Esophagus mucosa (tissue), 1 donor: ENCODE measurements at places on chromosomes 1 and 21. TPM values are rescaled to one million over a fixed set of nuclear protein-coding genes. Genes with fewer than 3 reads are reported as not detected.
A peak's percentile ranks its signal among the peaks of the same experiment; 100 is the strongest.

GRCh38 chr1:205371871-205372660, 15.3 kb upstream of the KLHDC8A start:
- ATAC-seq: no peak

DNA sequence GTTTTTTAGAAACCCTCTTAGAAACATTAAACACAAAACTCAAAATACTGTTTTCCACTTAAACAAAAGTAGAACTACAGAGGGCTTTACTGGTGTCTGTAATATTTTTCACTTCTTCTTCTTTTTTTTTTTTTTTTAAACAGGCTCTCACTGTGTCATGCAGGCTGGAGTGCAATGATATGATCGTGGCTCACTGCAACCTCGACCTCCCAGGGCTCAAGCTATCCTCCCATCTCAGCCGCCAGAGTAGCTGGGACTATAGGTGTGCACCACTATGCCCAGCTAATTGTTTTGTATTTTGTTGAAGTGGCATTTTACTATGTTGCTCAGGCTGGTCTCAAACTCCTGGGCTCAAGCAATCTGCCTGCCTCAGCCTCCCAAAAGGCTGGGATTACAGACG, 194.8 kb downstream of the DAB1 start:
- no peak for ATAC-seq

DNA sequence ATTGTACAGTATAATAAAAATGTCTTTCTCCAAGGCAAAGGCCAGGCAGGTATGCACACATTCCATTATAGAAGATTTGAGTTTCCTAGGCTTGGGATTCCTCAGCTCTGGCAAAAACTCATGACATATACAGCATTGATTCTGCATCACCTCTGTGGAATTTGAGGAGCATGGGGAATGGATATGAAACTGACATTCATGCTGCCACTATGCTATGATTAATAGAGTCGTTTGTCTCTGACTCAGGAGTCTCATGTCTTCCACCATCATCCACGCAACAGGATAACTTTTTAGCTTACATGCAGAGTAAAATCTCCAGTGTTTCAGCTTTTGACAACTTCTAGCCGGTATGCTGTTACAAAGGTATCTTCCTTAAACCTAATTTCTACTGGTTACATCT, 49.8 kb upstream of the ADORA3 start:
- ATAC-seq: no peak

DNA sequence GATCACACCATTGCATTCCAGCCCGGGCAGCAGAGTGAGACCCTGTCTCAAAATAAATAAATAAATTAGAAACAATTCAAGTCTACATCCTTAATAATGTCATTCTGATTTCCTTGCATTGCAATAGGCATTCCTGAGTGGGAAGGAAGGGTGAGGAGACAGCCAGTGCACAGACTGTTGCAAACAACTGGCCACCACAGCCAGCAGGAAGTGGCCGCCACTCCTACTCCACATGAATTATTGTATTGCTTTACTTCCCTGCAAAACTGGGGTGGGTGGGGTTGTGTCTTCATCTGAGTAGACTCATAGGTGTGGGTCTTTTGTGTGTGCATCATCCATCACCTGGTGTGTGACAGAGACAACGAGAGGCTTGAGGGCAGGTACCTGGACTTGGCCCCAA, 60.1 kb downstream of the OPTC start:
- peak; percentile 19 for ATAC-seq

- ATAC-seq: no peak
Observed at GRCh38 chr1:236514703-236515442, 8.9 kb upstream of the LGALS8 start.

GRCh38 chr1:160167580-160167979, 16.2 kb downstream of the ATP1A4 start:
- no peak for ATAC-seq

- ATAC-seq: peak; percentile 6
Observed at GRCh38 chr1:26410706-26411623, at the start of gene LIN28A. LIN28A (plus strand) TSS chr1:26410817; CDS start chr1:26410892, 75 bp downstream.

DNA sequence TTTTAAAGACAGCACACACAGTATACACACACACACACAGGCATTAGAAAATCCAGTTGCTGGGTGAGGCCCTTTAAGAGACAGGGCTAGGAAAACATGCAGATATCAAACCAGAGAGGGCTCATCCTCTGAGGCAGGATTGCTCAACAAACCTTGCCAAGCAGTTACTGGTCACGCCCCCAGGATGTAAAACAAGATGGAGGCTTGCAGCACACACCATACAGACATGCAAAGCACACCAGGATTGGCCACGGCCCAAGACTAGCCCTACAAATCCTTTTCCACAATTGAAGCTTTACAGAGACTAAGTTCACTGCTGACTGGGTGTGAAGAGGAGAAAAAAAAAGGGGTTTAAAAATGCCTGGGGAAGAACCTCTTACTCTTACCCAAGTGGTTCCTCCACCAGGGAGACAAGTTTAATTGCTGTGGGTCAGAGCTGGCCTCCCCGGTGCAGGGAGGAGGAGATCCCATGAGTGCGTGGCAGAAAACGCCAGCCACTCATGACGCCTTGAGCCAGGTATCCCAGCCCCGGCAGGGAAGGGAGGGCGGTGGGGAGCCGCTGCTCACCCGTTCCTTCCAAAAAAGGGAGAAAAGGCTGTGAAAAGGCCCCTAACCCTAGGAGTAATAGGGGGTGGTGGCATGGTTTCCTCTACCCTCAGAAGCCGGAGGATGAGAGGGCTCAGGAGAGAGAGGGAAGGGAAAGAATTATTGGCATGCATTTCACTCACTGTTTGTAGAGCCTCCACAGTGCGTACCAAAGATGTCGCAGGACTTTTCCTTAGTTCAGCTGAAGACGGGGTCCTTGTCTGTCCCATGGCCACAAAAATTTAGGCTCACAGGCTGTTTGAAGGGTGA, 594.6 kb upstream of the ZP4 start:
- ATAC-seq: no peak

DNA sequence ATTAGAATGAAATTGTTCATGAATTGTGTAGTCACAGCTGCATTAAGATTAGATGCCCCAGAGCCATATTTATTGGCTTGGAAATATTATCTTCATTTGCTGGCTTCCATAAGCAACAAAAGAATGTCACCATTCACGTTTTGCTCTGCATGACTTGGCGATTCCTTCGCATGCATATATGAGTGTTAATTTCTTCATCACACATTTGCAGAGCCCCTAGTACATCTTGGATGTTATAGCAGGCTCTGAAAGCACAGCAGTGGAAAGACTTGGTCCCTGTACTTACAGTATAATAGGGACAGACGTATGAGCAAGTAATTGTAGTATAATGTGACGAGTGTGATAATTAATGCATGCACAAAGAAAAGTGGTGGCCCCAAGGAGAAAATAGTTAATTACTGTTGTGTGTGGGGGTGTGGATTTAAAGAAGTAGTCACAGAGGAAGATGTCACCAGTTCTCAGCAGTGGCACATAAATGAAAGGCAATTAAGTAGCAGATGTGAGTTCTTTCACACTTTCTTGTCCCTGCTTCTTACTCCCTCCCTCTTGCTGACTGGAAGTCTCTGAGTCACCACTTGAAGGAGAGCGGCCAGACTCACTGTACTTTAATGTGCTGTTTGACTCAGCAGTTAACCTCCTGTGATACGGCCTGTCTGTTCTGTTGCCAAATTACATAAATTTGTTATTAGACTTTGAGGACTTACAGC, 21.0 kb downstream of the S100A10 start:
- ATAC-seq: peak; percentile 82

DNA sequence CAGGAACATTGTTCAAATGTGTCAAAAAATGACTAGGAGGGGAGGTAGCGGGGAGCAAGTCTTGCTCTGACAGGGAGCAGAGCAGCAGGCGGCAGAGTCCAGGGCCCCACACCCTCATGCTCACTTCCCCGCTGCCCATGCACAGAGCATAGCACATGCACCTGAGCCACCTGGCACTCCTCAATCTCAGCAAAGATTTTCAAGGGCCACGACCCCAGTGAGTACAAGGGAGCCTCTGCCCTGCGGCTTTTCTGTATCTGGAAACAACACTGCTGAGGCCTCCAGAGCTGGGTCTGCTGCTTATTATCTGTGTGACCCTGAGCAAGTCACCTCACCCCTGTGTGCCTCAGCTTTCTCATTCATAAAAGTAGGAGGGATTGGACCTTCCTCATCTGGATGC, 1.1 kb upstream of the GJB3 start:
- no peak for ATAC-seq

DNA sequence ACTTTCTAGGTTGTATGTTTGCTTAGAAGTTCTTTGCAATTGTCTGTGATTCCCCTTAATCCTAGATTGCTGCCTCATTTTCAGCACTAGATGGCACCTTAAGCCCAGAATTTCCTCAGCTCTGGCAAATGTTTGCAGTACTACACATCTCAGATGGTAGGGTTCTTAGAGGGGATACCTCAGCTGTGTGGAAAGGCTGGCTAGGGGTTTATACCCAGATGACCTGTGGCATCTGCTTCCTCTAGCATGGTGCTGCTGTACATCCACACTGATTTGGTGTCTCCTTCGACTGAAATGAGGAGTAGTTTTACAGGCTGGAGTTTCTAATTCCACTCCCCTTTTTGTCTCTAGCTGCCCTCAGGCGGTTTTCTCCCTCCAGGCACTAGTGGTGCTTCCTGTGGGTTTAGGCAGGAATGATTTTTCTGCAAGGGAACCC, 23.5 kb downstream of the ASB17 start:
- no peak for ATAC-seq

- peak; percentile 50 for ATAC-seq
Observed at GRCh38 chr1:234893725-234894630, 234.7 kb downstream of the TOMM20 start.

DNA sequence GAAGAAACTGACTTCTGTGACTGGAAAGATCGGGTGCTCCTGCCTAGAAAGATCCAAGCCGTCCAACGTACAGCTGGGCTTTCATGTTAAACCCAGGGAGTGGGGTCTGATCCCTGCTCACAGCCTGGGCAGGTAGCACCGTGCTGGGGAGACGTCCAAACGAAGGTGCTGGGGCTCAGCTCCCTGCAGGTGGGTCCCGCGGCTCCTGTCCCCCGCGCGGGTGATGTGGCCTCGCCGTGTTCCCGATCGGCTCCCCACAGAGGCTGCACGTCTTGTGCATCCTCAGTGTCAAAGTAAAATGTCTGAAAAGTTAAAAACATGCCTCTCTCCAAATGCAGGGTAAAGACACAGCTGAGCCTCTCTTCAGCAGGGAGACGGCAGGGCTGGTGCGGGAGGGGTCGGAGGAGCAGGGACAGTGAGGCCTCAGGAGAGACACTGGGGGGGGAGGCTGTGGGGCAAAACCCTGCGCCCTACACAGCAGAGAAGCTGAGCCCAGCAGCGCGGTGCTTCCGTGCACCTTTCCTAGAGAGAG, 40.1 kb upstream of the COL6A2 start:
- ATAC-seq: no peak

DNA sequence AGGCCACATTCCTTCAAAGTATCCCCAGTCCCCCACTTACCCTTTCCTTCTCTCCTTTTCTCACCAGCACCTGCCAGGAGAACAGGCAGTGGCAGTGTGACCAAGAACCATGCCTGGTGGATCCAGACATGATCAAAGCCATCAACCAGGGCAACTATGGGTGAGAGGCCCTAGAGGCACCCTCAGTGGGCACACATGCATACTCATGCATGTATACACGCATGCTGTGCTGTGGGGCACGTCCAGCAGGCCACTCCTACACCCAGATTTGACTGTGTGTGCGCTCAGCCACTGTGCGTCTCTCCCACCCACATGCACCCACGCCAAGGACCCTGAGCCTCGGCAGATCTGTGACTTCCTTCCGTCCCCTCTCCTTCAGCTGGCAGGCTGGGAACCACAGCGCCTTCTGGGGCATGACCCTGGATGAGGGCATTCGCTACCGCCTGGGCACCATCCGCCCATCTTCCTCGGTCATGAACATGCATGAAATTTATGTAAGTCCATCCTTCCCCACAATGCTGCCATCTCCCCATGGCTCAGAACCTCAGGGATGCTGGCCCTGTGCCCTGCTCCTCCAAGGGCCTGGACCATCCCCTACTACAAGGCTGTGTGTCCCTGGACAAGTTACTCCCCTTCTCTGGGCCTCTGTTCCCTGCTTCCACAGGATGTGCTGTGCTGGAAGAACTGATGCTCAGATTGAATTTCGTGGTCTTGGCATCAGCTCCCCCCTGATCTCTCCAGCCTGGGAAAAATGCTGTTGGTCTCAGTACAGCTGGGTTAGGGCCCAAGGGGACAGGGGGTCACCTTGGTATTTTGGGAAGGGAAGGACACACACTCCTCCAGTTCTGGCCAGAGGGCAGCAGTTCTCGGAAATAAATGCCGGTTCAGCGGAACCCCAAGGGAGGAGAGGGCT, 7.0 kb downstream of the TINAGL1 start:
- no peak for ATAC-seq

GRCh38 chr1:218366322-218367052, 21.4 kb downstream of the TGFB2 start:
- no peak for ATAC-seq

- ATAC-seq: no peak
Observed at GRCh38 chr1:8162168-8162567, 136.1 kb upstream of the ERRFI1 start.

DNA sequence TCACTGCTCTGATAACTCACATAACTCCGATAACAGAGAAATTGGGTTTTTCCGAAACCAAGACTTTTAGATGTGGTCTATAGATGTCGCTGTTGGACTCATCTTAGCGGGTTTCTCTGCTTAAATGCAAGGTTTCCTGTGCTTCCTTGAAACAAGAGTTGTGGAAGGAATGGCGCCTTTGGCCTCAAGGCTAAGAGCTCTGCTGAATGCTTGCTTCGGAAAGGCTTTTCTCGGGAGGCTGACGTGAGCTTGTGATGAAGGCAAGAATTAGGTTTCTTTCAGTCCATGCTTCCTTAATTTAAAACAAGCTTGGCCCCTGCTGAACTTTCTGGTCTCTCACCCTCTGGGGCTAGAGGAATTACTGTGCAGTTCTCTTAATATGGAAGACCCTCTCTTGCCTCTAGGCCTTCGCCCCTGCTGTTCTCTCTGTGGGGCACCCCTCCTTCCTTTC, 113.5 kb downstream of the MAP3K21 start:
- ATAC-seq: peak; percentile 71

GRCh38 chr1:184661801-184662200, 92.9 kb downstream of the EDEM3 start:
- no peak for ATAC-seq

- peak; percentile 54 for ATAC-seq
Observed at GRCh38 chr1:225933072-225933471, 7.9 kb downstream of the LEFTY2 start.

GRCh38 chr1:45501505-45501859, 1.4 kb downstream of the MMACHC start:
- ATAC-seq: no peak

DNA sequence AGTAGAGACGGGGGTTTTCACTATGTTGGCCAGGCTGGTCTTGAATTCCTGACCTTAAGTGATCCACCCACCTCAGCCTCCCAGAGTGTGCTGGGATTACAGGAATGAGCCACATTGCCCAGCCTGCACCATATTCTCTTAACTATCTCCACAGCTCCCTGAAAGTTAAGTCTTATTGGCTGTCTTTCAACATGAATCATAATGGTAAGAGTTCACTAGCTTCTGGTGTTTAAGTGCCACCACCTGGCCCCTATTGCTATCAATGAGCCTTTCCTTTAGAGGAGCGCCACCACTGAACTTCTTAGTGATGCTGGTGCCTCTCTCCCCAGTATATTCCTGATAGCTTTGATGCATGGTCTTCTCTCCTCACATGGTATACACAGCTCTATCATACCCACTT, 15.7 kb downstream of the ZFYVE9 start:
- ATAC-seq: no peak

RCSD1 gene
- 2.4 TPM for total RNA-seq

SYT6 gene
- total RNA-seq: not detected

XCL2 gene
- total RNA-seq: not detected

PKN2 gene
- 34.5 TPM for total RNA-seq

RGS4 gene
- total RNA-seq: 0.16 TPM

CNR2 gene
- total RNA-seq: 0.12 TPM

CHI3L2 gene
- 7.7 TPM for total RNA-seq

TMEM240 gene
- total RNA-seq: not detected

CHIA gene
- total RNA-seq: not detected

OR2T2 gene
- not detected for total RNA-seq
